ENCODE measurements at places on chromosomes 6 and 20. TPM values are rescaled to one million over a fixed set of nuclear protein-coding genes. Genes with fewer than 3 reads are reported as not detected.

DNA sequence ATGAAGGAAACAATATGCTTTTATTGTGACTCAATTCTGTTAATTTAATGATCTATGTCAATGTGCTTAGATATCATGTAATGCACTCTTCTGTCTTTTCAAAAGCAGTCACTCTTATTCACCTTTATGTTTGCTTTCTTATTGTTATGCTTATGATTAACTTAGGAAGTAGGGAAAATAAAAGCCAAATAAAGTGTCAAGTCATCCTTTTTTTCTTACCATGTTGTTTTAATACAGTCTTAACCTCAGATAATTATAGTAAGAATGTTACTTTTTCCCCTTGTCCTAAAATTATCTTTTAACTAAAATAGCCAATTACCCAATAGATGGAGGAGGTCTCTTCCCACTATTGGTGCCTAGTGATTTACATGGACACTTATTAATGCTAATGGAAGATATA is 72.6 kb downstream of the TFAP2B start:
- no peak for ATAC-seq

DNA sequence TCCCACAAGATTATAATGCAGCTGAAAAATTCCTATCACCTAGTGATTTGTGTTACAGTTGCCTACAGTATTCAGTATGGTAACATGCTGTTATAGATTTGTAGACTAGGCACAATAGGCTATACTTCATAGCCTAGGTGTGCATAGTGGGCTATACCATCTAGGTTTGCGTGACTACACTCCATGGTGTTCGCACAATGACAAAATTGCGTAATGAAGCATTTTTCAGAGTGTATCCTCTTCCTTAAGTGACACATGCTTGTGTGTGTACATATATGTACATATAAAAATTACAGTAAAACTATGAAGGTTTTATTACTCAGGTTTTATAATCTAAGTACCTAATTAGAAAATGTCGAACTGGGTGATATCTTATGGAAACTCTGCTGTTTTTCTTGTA is 133.0 kb downstream of the FARS2 start:
- no peak for ATAC-seq

DNA sequence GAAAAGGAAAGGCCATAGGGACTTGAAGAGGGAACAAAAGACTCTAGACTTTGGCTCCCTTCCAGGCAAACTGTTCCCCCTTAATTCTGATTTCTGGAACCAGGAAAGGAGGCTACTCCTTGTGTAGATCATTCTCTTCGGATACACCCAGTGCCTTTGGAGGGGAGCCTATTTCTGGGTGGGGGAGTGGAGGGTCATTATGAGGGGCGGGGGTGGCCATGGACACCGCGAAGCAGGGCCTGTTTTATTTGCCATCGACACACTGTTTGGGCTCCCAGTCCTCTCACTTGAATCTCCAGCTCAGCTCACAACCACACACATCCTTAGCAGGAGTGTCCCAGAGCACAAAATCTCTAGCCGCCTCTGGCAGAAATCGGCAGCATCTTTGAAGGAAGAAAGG is 132.3 kb downstream of the PXDC1 start:
- no peak for ATAC-seq

GRCh38 chr6:41170547-41171160 is 7.7 kb upstream of the TREM2 start:
- ATAC-seq: no peak

- ATAC-seq: peak; percentile 86
Observed at GRCh38 chr6:163260111-163260895, 154.2 kb upstream of the QKI start.

STMND1 gene
- 0.31 TPM for total RNA-seq

RAD21L1 gene
- not detected for total RNA-seq

- ATAC-seq: no peak
Observed at GRCh38 chr20:51312480-51312783, 230.1 kb downstream of the NFATC2 start.

- no peak for ATAC-seq
Observed at GRCh38 chr6:52675372-52675771, 4.5 kb downstream of the TMEM14A start.

ZC3H12D gene
- 0.23 TPM for total RNA-seq

DNA sequence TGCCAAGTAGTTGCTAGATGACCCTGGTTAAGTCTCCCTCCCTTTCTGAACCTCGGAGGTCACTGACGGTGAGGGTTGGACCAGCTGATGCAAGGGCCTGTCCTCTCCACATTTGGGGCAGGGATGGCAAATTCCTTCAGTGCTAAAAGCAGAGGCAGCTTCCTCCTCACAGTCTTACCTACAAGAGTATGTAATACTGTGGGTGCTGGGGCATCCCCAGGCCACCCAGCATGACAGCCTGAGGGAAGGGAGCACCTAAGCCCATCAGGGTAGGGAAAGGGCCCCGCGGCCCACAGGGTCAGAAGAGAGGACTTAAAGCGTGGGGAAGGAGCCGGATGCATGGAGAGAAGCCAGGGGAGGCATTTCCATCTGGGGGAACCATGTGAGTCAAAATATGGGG is 38.0 kb downstream of the TGM3 start:
- no peak for ATAC-seq

- no peak for ATAC-seq
Observed at GRCh38 chr6:109808837-109809236, 117.7 kb downstream of the FIG4 start.

DNA sequence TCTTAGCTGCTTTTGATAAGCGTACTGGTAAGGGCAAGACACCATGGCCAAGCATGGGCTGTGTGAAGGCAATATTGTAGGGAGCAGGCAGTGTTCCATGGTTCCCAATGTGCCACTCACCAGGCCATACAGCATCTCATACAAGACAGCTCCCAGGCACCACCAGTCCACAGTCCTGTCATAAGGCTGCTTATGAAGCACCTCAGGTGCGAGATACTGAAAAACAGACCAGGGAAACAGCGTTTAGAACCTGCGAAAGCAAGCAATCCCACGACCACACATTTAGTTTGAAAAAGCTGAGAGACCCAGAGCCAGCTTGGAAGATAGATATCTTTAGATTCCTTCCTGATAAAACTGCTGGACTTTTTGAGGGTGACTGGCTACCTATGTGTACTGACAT is 119.1 kb upstream of the SLC2A12 start:
- no peak for ATAC-seq

- peak; percentile 62 for ATAC-seq
Observed at GRCh38 chr20:58544286-58544685, 29.1 kb upstream of the APCDD1L start.

DNA sequence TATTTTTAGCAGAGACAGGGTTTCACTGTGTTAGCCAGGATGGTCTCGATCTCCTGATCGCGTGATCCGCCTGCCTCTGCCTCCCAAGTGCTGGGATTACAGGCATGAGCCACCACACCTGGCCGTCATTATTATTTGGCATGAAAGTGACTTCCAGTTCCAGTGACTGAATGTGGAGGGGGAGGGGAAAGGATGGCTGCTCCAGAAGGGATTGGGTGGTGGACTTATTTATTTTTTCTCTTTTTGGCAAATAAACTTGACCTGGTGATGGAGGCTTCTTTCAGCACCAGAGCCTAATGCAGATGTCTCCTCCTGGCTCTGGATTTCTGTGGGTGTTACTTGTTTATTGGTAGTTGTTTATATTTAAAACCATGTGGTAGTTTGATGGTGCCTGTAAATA is 16.9 kb upstream of the SLC22A23 start:
- no peak for ATAC-seq

GRCh38 chr6:148800536-148800935 is 53.7 kb downstream of the UST start:
- no peak for ATAC-seq

DNA sequence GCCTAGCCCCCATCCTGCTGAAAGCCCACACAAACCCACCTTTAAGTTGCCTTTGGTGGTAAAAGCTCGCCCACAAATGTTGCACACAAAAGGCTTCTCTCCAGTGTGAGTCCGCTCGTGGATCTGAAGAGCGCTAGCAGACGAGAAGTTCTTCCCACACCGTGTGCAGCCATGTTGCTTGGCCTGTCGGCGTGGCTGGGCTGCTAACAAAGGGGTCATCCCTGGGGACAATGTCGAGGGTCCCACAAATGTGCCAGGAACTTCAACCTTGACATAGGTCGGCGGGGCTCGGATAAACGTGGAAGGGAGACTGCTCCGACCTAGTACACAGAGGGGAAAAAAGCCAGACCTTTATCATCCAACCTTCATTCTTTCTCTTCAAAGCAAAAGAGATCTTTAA is 13.5 kb downstream of the SALL4 start:
- no peak for ATAC-seq

DNA sequence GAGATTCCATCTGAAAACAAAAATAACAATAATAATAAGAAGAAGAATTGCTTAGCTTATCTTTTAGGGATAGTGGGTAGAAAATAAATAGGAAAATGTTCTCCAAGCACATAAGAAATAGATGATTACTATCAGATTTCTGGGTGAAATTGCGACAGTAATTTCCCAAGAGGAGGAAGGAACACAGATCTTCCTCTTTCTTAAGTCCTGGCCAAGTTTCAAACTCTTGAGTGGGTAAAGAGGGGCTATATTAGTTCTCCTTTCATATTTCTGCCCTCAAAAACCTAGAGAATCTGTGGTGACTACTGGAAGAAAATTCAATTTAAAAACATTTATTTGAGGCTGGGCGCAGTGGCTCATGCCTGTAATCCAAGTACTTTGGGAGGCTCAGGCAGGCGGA is 63.7 kb downstream of the PHACTR2 start:
- no peak for ATAC-seq

DNA sequence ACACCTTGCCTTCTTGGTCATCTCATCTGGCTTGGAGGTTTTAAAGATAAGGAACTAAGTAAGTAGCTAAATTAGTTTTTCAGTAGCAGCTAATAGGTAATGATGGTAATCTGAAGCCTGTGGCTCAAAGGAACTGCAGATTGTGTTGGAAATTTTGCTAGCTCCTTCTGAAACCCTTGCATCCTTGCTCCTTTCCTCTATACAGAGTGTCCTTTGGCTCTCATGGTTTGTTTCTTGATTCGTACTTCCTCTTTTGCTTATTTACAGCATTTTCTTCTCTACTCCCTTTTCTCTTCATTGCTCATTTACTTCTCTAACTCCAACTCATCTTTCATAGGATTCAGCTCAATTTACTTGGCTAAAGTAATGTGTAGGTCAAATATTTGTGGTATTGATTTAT is 19.0 kb downstream of the LRRC1 start:
- no peak for ATAC-seq

CCN2 gene
- 2.1 TPM for total RNA-seq

DNA sequence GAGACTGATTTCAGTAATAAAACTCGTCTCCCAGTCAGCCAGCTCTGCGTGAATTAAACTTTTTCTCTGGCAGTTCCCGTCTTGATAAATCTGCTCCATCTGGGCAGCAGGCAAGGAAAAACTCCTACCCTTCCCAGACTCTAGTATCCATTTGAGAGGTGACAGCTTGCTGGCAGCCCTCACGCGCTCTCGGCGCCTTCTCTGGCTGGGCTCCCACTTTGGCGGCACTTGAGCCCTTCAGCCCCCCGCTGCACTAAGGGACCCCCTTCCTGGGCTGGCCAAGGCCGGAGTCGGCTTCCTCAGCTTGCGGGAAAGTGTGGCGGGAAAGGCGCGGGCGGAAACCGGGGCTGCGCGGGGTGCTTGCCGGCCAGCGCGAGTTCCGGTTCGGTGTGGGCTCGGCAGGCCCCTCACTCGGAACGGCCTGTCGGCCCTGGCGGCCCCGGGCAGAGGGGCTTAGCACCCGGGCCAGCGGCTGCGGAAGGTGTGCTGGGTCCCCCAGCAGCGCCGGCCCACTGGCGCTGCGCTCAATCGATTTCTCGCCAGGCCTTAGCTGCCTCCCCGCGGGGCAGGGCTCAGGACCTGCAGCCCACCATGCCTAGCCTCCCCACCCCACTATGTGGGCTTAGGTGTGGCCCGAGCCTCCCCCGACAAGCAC is 21.8 kb upstream of the GMPR start:
- no peak for ATAC-seq

ITPA gene
- total RNA-seq: 45.4 TPM

GRCh38 chr20:25056690-25057233 is 1.2 kb downstream of the ACSS1 start:
- no peak for ATAC-seq

GRCh38 chr6:130831607-130832006 is 4.4 kb downstream of the SMLR1 start:
- ATAC-seq: peak; percentile 55

GRCh38 chr20:397432-398237 is 10.5 kb upstream of the RBCK1 start:
- no peak for ATAC-seq

DNA sequence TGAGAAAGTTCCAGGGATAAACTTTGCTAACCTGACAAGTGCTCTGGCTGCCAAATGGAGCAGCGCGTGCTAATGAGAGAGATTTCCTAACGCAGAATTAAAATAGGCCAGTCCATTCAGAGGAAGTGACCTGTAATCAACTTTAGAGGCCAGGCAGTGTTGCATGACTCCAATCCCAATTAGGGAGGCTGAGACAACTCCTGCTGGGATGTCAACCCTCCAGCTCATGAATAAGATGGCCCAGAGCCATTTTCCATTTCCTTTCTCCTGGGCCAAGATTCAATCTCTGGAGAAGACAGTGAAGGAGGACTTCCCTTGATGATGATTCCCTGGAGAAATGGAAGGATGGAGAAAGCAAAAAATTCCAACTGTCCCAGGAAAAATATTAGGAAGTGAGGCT is 241.5 kb upstream of the RNF24 start:
- no peak for ATAC-seq

DNA sequence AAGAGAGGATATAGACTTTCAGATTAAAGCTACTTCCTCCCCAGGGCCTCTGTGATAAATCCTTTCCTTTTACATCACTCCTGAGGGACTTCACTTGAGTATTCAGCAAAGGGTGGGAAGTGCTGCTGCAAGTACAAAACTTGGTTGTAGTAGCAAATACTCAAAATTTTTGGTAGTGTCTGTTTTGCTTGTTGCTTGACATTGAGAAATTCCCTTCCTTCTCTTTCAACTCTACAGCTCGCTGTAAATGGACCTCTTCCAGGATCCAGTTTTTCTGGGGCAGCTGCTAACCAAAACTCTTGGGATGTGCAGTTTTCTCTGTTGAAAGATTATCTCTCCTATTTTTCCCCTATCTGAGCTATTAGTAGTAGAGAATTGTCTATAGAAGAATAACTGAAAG is 472.0 kb downstream of the CD109 start:
- ATAC-seq: no peak

- peak; percentile 6 for ATAC-seq
Observed at GRCh38 chr20:24609757-24610156, 140.3 kb downstream of the SYNDIG1 start.

GRCh38 chr6:16752206-16752866 is 8.9 kb downstream of the ATXN1 start:
- ATAC-seq: peak; percentile 79

PPARD gene
- total RNA-seq: 3.3 TPM

DNA sequence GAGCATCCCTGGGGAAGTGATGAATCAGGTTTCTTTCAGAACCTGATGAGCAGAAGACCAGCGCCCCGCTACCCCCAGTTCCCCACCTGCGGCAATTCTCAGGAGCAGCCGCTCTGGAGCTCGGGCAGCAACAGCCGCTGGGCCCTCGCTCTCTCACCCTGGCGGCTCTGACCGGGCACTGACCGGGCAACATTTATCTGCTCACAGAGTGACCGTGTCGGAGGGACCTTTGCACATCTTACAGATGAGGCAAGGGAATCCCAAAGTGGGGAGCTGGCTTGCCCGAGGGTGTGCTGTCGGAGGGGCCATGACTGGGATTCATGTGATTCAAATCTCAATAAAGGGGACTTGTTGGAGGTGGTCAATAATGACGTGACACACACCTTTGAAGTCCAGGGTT is 26.2 kb upstream of the KCNK16 start:
- no peak for ATAC-seq

Measured in motor neuron (in vitro differentiated cells).